ENCODE measurements at places on chromosomes 7 and 10. TPM values are rescaled to one million over a fixed set of nuclear protein-coding genes. Genes with fewer than 3 reads are reported as not detected.
A peak's percentile ranks its signal among the peaks of the same experiment; 100 is the strongest.

DNA sequence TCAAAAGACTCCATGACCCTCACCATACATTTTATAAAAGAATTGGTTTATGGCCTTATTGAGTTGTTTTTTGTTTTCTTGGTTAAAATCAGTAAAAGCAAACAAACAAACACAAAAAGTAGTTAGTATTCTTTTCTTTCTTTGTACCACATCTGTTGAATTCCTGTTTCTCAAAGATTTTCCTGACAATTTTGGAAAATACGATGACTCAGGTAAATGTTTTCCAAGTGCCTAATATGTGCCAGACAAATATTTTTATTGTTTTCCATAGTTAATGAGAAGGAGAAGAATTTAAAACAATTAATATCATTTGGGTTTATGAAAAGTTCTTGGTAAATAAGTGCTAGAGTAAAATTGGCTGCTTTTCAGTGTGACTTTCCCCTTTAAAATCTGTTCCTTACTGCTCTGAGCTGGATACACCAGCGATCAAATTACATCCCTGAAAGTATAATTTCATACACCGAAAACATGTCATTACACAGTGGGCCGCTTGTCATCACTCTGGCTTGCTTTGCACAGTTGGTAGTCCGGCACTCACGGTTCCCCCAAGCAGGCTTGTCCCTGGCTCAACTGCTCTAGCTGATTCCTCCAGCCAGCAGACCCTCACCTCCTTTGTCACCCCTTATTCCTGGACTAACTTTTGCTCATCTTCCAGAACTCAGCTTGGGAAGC lies 80.5 kb downstream of the TBXAS1 start:
- H3K27me3 ChIP-seq = no peaks in the 10 kb centered on the region
- DNase-seq = no peak
- no peak overlapping the region for H3K27ac ChIP-seq
- H3K4me1 ChIP-seq = no peaks in the 10 kb centered on the region
- no peaks in the 10 kb centered on the region for H3K36me3 ChIP-seq
- H3K4me3 ChIP-seq = no peak overlapping the region

Gene NME8
- polyA plus RNA-seq = 1.2 TPM

DNA sequence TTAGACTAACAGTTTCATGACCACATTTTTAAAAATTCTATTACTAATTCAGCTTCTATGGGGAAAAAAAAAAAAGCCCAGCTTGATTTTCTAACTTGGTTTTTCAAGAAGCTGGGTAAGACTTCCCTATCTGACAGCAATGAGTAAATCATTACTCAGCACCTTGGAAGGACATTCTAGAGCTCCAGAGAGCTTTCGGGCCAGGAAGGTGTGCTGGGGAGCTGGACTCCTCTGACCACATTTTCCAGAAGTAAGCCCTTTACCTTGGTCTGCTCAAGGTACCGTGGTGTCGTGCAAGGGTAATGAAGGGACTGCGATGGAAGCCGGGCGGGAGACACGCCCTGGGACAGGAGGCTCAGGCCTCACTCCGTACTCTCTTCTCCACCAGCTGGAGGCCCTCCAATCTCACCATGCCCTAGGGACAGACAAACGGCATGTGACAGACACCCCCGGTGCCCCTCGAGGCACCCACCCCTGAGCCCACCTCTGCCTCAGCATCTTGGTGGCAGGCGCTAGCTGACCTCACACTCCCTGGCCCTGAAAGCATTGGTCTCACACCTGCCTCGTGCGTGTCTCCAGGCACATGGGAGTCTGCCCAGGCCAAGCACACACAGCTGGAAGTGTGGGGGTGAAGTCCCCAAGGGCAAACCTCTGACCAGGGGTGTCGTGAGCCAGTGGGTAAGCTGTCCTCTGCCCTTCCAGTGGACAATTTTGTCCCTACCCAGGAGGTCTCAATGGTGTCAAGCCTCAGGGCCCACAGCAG lies 152.1 kb downstream of the OAT start:
- no peaks in the 10 kb centered on the region for H3K36me3 ChIP-seq
- no peak overlapping the region for H3K4me3 ChIP-seq
- no peaks in the 10 kb centered on the region for H3K27me3 ChIP-seq
- no peaks in the 10 kb centered on the region for H3K4me1 ChIP-seq
- no peak overlapping the region for H3K27ac ChIP-seq

DNA sequence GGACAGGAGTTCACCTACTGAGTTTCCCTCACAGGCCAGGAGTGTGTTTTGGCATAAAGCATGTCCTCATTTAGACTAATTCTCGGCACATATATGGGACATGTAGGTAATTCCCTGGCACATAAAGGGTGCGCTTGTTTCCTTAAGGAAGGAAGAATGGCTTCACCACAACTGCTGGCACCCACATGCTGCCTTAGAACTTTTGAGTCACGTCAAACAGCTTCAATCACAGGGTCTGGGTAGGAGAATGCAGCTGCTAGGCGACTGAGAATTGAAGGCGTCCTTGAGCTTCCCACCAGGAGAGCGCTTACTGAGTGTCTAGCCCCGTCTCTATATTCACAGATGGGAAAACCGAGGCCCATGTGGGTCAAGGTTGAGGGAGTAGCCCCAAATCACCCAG lies 146.1 kb downstream of the CHN2 start:
- no peaks in the 10 kb centered on the region for H3K27me3 ChIP-seq
- DNase-seq = no peak
- H3K4me1 ChIP-seq = no peaks in the 10 kb centered on the region
- H3K36me3 ChIP-seq = no peaks in the 10 kb centered on the region
- H3K4me3 ChIP-seq = no peak overlapping the region

Gene IL6
- 0.58 TPM for polyA plus RNA-seq

DNA sequence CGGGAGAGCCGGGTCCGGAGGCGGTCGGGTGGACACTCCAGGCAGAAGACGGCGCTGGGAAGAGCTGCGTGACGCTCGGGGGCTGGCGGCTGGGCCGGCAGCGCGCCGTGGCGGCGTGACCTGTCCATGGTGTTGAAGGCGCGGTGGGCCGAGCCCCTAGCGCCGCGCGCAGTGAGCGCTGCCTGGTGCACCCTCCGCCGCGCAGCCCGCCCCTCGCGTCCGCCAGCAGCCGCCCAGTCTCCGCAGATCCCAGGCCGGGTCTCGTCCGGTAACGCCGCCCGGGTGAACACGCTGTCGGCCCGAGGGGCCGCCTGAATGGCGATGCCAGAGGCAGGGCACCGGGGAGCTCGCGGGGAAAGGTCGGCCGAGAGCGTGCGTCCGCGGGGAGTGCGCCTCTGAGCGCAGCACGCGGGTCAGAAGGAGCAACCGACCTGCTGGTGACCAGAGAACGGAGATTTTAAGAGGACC lies 657 bp upstream of the TMEM178B start:
- H3K36me3 ChIP-seq = no peaks in the 10 kb centered on the region
- H3K4me3 ChIP-seq = peak overlapping the region; percentile 33
- peak; percentile 72 for DNase-seq
- peaks cover 34% of the 10 kb centered on the region for H3K27me3 ChIP-seq
- H3K4me1 ChIP-seq = peaks cover 20% of the 10 kb centered on the region

DNA sequence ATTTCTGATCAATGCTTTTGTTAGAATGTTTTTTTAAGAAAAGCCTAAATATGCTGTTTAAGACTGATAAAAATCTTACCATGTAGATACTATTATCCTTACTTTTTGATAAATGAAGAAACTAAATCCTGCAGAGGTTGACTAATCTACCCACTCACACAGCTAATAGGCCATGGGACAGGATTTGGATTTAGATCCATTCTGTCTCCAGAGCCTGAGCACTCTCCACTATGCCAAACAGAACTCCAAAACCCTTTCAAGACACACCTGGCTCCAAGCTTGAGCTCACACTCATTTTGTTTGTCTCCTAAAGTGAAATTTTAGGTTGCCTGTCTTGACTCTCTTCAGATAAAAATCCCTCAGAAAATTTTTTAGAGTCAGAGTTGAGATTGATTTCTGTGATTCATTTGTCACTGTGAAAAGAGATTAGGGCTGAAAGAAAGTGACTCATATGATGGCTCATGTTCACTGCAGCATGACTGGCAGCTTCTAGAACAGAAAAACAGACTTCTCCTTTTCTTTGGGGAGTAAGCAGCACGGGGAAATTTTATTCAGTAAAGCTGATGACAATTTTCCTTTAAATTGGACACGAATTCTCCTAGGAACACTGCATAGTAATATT lies 132.3 kb upstream of the POT1 start:
- no peak overlapping the region for H3K4me3 ChIP-seq
- no peaks in the 10 kb centered on the region for H3K36me3 ChIP-seq
- no peak overlapping the region for H3K27ac ChIP-seq
- no peaks in the 10 kb centered on the region for H3K4me1 ChIP-seq
- no peak for DNase-seq

GRCh38 chr10:47453141-47454007 lies 30.5 kb downstream of the ANXA8 start:
- no peak for DNase-seq
- H3K27me3 ChIP-seq = no peaks in the 10 kb centered on the region
- H3K27ac ChIP-seq = no peak overlapping the region
- H3K4me1 ChIP-seq = no peaks in the 10 kb centered on the region
- H3K36me3 ChIP-seq = no peaks in the 10 kb centered on the region

DNA sequence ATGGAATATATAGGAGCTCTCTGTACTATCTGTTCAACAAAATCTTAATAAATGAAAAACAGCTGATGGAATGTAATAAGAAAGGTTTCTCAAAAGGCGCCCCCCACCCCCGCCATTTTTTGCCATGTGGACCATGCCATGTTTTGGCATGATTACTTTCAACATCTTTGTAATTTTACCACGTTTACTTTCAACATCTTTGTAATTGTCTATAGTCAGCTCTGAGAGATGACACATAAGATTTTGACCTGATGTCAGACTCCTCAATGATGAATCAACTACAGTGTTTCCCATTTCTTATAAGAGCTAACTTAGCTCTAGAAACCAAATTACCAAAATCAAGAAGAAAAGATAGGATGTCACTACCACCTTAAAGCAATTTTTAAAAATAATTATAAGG lies 144.9 kb upstream of the AHR start:
- no peaks in the 10 kb centered on the region for H3K36me3 ChIP-seq
- no peak for DNase-seq
- no peaks in the 10 kb centered on the region for H3K27me3 ChIP-seq

DNA sequence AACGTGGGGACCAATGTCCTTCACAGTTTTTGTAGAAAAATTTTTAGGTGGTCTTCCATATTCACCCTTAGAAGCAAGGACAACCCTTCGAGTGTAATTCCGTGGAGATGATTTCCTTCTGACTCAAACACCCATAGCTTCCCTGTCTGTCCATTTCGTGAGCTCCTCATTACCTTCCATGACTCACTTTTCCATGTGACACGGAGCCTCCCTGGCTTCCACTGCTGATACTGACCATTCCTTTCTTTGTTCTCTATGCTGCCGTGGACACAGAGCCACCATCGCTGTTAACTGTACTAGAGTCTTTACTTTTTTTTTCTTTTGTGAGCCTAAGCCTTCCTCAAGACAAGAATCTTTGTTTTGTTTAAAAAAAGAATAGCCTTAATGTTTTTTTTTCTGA lies 12.5 kb upstream of the ARMS2 start:
- H3K4me1 ChIP-seq = no peaks in the 10 kb centered on the region
- H3K4me3 ChIP-seq = no peak overlapping the region
- no peaks in the 10 kb centered on the region for H3K27me3 ChIP-seq

DNA sequence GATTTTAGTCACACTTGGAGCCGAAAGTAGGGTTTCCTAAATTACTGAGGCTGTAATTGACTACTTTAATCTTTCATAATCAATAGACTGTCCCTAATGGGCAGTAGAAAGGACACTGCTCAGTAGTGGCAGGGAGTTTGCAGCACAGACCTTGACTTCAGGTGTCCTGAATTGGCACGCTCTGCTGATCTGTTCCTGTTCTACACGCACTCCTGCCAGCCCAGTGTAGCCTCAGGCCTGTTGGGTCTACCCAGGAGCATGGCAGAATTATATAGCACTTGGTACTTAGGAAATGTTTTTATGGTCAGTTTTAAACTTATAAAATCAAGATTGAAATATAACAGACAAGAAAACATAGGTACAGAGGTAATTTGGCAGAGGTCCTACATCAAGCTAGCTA lies 9.0 kb downstream of the EIF4H start:
- H3K36me3 ChIP-seq = peaks cover 5% of the 10 kb centered on the region
- no peak overlapping the region for H3K4me3 ChIP-seq

DNA sequence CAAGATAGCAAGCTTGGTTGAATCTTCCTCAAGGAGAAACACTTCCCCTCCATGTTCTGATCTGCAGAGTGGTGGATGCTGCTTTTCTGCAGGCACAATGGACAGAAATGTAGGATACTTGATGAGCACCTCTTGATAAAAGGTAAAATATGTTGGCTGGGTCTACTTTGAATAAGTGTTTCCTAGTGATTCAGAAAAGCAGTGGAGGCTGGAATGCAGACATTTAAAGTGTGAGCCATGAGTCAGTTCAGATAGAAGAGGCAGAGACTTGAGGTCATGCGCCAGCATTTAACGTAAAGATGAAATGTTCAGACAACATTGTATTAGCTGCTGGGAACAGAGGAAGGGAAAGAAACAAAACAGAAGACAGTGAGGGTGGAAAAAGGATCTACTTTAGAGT lies 403.1 kb downstream of the ADRA2A start:
- no peaks in the 10 kb centered on the region for H3K27me3 ChIP-seq
- DNase-seq = no peak
- H3K4me1 ChIP-seq = no peaks in the 10 kb centered on the region
- H3K4me3 ChIP-seq = no peak overlapping the region
- no peak overlapping the region for H3K27ac ChIP-seq
- no peaks in the 10 kb centered on the region for H3K36me3 ChIP-seq

GRCh38 chr7:66930341-66930740 lies 9.3 kb downstream of the TMEM248 start:
- no peak overlapping the region for H3K4me3 ChIP-seq
- DNase-seq = peak; percentile 37
- no peaks in the 10 kb centered on the region for H3K36me3 ChIP-seq
- H3K4me1 ChIP-seq = no peaks in the 10 kb centered on the region
- no peaks in the 10 kb centered on the region for H3K27me3 ChIP-seq

Gene PLEKHA8
- 4.8 TPM for polyA plus RNA-seq

DNA sequence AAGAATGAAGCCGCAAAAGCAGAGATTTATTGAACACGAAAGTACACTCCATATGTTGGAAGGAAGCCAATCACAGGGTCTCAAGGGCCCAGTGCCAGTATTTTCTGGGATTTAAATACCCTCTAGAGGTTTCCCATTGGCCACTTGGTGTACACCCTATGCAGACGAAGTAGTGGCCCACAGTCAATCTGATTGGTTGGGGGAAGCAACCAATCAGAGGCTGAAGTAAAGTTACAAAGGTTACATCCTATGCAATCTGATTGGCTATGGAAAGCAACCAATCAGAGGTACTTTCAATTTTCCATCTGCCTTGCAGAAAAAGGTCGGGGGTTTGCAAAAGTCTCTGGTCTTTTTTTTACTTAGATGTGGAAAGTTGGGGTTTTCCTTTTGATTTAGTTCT lies 481.3 kb upstream of the NRP1 start:
- H3K36me3 ChIP-seq = no peaks in the 10 kb centered on the region
- no peaks in the 10 kb centered on the region for H3K4me1 ChIP-seq
- no peak overlapping the region for H3K4me3 ChIP-seq
- no peaks in the 10 kb centered on the region for H3K27me3 ChIP-seq

GRCh38 chr10:71471957-71472365 lies 75.2 kb downstream of the CDH23 start:
- no peaks in the 10 kb centered on the region for H3K36me3 ChIP-seq
- H3K4me1 ChIP-seq = no peaks in the 10 kb centered on the region
- no peak overlapping the region for H3K4me3 ChIP-seq
- no peak for DNase-seq
